Calu3 (cell line): ENCODE measurements at places on chromosomes 1 and 21.

DNA sequence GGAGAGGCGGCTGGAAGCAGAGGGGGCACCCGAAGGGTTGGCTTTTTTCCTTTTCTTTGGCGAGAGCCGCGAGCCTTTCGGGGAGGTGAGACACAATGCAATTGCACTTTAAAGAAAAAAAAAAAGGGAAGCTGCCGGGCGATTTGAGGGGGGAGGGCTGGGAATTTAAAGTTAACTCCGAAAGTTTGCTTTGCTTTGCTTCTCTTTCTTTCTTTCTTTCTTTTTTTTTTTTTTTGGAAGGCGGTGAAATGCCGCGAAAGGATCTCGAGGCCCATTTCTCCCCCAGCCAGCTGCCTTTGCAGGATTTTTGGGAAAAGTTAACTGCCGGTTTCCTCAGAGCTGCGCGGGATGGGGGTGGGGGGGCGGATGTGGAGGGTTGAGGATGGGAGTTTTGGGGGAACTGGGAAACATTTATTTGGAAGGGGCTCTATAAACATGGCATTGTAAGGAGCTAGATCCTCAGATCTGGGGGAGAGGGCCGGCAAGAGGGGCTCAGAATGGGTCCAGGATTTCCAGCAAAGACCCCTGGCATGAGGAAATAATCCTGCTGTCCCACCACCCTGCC is 997 bp downstream of the ZNF362 start:
- no peak for DNase-seq

- no peak for DNase-seq
Measured at GRCh38 chr1:113871597-113872113, at the start of gene PTPN22. TSS of gene PTPN22 (minus strand) at chr1:113871712.

DNA sequence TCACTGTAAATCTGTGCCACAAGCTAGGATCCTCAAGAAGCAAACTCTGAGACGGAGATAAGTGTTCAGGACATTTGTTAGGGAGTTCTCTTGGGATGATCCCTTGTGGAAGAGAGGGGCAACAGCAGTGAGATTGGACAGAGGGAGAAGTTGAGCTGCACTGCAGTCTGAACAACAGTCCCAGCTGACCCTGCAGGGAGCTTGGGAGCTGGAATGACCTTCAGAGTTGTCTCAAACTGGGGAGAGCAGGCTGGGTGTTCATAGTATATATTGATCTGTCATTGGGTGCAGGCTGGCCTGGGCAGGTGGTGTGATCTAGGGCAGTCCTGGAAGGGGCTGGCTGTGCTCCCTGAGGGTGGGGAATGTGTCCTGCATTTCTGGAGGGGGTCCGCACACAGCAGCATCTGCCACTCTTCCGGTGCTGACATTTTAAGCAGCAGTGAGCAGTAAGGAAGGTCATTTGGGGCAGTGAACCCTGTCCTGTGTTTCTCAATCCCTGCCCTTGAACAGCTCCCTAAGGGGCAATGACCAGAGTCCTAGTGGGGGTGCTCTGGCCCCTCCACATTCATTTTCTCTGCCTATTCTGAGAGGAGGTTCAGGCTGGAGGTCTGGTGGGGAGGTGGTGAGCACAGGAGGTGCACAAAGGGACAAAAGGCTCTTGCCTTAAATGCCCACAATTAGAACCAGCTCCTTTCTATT is 90.2 kb upstream of the PPM1J start:
- no peak for DNase-seq

DNA sequence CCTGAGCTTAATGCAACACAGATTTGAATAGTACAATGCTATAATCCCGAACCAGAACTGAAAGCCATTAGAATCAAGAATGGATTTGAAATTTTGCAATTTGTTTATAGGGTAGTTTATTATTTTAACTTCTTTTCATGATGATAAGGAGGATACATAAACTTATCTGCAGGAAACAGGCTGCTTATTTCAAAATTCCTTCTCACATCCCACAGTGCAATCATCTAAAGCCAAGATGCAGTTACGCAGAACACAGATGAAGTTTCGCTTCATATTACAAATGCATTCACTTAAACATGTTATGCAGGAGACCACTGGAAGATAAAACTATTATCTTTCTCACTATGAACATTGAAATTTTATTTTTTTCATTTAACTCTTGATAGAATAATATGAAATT is 1019.6 kb downstream of the PLA2G4A start:
- DNase-seq, result no peak

GRCh38 chr1:22755641-22756040 is 45.0 kb downstream of the EPHB2 start:
- DNase-seq, result no peak

DNA sequence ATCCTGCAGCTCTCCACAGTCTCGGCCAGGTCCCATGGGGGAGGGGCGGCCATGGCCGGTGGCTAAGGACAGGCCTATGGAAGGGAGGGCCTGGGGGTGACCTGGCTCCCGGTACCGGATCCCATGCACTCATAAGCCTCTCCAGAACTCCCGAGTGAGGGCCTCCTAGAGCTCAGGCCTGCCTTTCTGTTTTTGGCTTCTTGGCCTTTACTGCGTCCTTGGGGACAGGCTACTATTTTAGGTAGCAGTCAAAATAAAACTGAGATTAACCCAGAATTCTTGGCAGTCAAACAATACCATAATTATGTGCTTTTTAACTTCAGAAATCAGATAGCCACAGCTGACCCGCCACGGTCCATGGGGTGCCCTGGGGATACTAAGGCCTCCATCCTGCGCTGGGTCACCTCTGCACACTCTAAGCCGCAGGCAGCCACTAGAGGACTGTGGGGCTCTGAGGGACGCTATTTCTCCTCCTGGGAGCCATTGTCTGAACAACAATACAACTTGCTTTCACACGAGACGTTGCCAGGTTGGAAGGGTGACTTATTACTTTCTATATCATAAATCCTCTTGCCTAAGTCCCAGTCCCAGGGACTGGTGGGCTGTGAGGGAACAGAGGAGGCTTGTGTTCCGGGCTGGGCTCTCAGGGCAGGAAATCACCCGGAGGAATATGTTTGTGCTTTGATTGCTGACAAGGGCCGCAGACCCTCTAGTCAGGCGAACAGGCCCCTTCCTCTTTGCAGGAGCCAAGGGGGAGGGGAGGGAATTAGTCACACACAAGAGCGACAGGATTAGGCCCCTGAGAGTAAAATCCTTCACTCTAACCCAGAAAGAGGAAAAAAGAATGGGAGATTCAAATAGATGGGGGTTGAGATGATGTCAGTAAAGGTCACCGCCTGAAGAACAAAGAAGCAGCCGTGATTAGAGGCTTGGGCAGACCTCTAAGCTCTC is 40.7 kb upstream of the BCAR3 start:
- DNase-seq, result no peak

DNA sequence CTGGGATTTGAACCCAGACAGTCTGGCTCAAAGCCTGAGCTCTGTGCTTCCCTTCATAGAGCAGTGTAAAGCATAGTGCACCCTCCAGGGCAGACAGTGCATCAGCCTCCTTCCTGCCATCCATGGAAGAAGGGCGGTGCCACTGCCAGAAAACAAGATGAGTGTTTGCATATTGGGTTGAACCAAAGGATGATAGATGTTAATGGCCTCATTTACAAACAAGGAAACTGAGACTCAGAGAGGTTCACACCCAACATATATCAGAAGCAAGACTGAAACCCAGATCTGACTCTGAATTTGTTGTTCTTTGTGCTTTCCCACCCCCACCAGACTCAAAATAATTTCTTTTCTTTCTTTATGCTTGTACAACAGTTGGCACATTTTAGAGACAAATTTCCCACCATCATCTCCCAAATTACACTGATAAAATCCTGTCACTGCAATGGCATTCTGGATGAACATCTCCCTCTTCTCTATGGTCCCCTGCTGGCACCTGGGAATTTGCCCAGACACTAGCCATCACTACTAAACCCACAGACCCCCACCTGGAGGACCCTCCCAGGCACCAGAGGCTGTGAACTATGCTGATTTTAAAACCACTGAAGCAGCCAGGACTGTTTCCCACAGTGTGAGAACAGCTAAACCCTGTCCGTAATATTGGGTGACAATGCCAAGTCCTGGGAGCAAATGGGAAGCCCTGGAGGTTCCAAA is 45.4 kb upstream of the MPZL1 start:
- DNase-seq, result no peak

DNA sequence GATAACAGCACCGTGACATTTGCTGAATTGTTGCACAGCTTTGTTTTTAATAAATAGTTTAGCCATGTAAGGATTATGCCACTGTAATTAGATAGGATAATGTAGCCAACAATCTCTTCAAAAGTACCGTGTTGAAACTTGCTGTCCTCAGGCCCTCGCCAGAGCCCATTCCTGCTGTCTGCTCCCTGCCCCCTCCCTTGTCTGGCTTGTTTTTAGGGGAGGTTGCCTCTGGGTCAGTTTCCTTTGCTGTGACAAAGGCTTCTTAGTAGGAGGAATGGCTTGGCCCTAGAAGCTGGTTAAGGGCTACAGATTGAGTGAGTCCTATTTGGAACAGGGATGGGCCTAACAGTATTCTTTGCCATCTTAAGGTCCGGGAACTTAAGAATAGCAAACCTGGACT is 107.9 kb downstream of the LMO4 start:
- peak; percentile 42 for DNase-seq

DNA sequence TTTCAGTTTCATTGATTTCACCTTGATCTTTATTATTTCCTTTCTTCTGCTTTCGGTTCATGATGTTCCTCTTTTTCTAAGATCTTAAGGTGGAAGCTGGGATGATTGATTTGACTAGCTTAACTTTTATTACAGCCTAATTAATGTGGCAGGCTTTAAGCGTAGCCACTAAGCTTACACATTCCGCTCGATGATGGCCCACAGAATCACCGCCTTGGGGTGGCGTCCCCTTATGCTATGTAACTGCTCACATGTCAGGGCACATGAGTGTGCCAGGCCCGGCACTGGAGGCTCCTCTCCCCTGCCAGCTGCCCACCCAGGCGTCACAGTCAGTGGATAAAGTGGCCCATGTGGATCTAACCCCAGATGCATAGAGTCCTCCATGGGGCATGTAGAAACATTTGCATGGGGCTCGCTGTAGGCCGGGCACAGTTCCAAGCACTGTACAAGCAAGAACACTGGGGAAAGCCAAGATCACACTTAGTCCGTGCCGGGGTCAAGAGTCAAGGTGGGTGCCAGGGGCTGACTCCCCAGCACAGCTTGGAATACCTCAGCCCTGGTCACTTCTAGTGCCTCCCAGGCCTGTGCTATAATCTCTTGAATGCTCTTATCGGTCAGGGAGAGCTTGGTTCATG is 41.7 kb downstream of the PKNOX1 start:
- no peak for DNase-seq

DNA sequence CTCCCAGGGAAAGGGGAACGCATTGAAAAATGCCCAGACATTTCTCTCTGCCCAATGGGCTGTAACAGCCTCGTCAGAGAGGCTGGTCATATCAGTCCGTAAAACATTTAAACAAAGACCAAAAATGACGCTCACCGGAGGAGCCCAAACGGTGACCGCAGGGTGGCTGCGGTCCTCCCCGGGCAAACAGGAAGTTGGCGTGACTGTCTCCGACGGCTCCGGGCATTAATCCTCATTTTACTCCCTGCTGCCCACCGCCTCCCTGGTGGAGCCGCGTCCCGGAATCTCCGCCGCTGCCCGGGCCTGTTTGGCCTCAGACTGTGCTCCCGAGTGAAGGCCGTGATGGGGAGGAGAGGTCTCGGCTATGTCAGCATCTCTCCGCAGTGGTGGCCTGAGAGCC is 9.9 kb downstream of the PRDM16 start:
- DNase-seq, result no peak

GRCh38 chr1:109910123-109910962 is at the start of gene CSF1:
TSS of gene CSF1 (plus strand) at chr1:109910849. CDS start at chr1:109911024, 175 bp downstream.
- peak; percentile 45 for DNase-seq

DNA sequence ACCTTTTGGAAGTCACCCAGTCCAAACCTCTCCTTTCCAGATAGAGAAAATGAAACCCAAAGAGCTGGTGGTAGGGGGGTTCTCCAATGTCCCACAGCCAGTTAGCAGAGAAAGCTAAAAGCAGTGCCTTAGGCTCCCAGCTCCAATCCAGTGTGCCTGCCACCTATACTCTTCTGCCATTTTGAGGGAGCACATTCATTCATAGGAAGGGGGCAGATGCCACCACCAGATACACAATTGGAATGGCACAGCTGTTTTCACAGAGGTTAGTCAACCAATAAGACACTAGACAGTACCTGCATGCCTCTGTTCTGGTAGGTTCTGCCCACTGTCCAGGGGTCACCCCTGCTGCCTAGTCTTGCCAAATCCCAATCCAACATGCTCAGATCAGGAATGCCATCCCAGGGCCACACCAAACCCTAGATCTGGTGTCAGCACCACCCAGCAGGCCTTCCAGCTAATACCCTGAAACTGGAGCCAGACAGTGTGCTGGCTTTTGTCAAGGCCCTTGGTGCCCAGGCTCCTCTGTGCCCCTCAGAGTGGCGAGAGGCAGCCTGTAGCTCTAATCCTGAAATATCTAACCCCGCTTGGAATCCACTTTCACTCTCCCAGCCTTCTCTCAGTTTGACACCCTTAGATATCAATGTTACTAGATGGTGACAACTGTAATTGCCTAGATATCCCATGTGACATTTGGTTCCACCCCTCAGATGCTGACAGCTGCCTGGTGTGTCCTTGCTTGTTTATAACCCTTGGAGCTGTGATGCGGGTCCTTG is 178.6 kb downstream of the TGFBR3 start:
- no peak for DNase-seq

GRCh38 chr1:93865253-93865652 is 13.8 kb downstream of the DNTTIP2 start:
- no peak for DNase-seq

- DNase-seq, result no peak
Measured at GRCh38 chr1:12621346-12622335, 3.6 kb upstream of the DHRS3 start.

- DNase-seq, result peak; percentile 86
Measured at GRCh38 chr1:157170677-157171515, 32.7 kb upstream of the ETV3 start.

DNA sequence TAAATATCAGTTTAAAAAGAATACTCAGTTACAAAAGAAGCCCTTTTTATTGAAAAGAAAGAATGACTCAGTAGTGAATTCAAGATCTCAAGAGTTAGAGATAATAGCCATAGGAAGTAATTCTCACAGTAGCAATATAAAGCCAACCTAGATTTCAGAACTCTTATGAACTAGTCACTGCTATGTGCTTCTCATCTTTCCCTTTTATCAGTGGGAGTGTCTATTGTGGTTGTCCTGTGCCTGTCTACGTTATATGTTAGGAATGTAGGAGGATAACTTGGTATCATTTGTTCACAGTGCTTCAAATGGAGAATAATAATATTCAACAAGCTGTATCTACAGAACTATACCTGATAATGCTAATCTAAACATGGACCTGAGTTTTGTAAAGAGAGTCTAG is 73.1 kb upstream of the RGS21 start:
- DNase-seq, result no peak

DNA sequence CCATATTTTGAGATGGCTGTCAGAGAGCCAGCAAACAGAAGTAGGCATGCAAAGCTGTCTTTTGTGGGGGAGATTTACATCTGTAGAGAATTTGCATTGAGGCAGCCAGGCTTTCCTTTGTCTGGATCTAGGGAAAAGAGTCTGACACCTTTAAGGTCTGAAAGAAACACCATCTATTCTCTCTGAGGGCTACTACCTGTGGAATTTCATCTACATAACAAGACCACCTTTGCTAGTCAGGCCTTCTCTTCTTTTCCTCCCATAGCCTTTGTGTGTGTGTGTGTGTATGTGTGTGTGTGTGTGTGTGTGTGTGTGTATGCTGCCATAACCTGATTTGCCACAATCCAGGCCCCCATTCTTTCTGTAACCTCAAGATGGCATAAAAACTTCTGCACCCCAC is 28.4 kb upstream of the DMRTB1 start:
- DNase-seq, result no peak

- DNase-seq, result no peak
Measured at GRCh38 chr1:104733866-104734265, 984.2 kb downstream of the AMY1C start.
